ENCODE measurements at places on chromosomes 2 and 18. TPM values are rescaled to one million over a fixed set of nuclear protein-coding genes. Genes with fewer than 3 reads are reported as not detected.

Gene COBLL1
- total RNA-seq: 3.7 TPM

Gene SFXN5
- total RNA-seq: 2.8 TPM

Gene SERPINB13
- not detected for total RNA-seq

Gene GNLY
- total RNA-seq: not detected

Gene PROKR1
- total RNA-seq: not detected
